ENCODE measurements at places on chromosomes 1 and 21.

DNA sequence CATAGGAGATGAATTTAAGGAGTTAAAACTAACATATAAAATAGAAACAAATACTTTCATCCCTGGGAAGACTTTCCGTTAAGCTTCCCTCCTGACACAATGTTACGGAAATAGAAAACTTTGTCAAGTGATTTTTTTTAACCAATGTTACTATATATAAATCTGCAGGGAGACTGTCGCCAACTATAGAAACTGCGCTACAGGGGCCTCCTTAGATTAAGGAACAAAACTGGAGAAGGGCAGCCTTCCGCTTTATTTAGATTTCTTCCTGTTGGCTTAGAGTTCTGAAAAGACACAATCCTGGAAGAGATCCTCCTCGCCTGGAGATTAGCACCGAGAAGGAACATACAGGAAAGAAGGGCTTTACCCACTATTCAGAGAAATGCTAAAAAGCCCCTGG, 1.5 kb downstream of the MGST3 start:
- no peak for DNase-seq
- no peaks in the 10 kb centered on the region for H3K27me3 ChIP-seq
- peaks cover 3% of the 10 kb centered on the region for H3K4me1 ChIP-seq
- no peak overlapping the region for H3K27ac ChIP-seq
- no peak overlapping the region for H3K4me3 ChIP-seq
- no peaks in the 10 kb centered on the region for H3K36me3 ChIP-seq

DNA sequence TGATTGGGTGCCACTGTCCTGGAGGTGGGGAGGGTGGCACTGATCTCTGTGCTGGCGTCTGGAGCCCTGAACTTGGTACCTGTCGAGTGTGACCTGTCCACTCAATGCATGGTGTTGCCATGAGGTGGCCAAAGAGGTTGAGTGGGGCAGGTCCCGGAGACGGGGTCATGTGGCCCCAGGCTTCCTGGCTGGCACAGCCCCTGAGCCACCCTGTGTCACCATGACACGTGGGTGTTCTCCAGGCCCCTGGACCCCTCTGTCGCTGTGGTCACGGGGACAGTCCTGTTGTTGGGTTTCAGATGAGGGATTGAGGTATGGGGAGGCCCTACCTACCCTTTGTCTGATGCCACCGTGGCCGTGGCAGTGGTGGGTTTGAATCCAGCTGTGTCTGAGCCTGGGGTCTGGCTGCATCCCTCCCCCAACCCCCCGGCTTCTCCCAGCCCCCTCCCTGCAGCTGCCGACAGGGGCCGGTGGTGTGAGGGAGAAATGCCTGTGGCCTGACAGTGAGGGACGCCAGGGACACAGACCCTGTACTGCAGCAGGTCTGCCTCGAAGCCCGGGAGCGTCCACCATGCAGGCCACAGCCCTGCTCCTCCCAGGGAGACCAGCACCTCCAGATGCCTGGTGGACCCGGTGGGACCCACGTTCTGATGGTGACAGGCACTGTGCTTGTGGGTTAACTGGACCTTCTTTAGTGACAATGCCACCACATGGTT, 12.0 kb downstream of the TRPM2 start:
- H3K27ac ChIP-seq, result no peak overlapping the region
- no peak overlapping the region for H3K4me3 ChIP-seq
- no peaks in the 10 kb centered on the region for H3K36me3 ChIP-seq
- DNase-seq, result no peak
- H3K27me3 ChIP-seq, result peaks cover 15% of the 10 kb centered on the region

GRCh38 chr1:101444381-101444780, 207.6 kb downstream of the S1PR1 start:
- no peak overlapping the region for H3K4me3 ChIP-seq
- H3K27me3 ChIP-seq, result no peaks in the 10 kb centered on the region
- no peaks in the 10 kb centered on the region for H3K4me1 ChIP-seq
- H3K27ac ChIP-seq, result no peak overlapping the region

- no peak for DNase-seq
- H3K27ac ChIP-seq, result no peak overlapping the region
- no peak overlapping the region for H3K4me3 ChIP-seq
- H3K36me3 ChIP-seq, result peaks cover 20% of the 10 kb centered on the region
Measured at GRCh38 chr21:36113647-36114428, 21.0 kb upstream of the CBR3 start.

DNA sequence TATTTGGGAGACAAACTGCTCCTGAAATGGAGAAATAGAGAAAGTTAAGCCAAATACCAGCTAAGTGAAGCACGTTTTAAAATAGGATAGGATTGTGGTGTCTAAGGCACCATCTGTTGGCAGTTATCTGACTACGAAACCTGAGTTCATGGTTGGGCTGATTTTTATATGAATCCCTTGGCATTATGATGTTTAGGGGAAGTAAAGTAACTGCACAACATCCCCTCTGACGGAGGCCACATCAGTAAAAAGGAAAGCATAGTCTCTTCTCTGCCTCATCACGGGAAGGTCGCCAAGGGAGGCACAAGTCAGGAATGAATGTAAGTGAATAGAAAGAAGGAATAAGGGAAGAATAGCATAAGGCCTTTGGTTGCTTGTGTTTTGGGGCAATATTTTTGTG, 128.0 kb downstream of the PRRX1 start:
- no peaks in the 10 kb centered on the region for H3K27me3 ChIP-seq
- H3K4me3 ChIP-seq, result no peak overlapping the region
- no peak for DNase-seq
- H3K4me1 ChIP-seq, result 0 out of 2 replicates have a peak, but pooled peaks cover 2% of the 10 kb centered on the region

DNA sequence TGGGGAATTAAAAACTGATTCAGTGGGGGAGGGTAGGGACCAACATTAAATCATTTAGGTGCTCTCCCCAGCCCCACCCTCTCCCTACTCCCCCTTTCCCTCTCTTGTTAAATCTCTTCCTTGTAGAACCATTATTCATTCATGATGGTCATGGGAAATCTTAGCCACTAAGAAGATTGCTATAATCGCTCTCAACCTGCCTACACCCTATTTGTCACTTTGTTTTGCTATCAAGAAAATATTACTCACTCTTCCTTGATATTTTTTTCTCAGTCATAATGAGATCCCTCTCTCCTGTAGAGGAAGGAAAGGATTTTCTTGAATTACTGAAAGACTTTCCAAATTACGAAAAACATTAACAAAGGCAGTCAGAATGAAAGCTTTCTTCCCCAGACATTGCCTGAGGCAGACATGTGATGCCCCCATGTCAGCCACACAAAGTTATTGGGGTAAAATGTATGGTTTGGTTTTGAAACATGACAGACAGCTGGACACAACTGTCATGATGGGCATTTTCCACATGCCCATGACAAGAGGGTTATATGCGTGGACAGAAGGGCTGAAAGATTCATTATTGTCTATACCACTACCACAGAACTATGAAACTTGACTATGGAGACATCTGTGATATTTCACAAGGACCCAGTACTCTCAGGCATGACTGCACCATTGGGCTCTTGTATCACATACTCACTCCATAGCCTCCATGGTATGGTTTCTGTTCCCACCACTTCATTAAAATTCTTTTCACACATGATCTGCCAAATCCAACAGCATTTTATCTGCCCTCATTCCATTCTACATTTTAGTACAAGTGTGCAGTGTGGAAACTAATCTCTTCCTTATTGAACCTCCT, 420.1 kb downstream of the DISC1 start:
- H3K27ac ChIP-seq, result no peak overlapping the region
- no peak overlapping the region for H3K4me3 ChIP-seq
- peaks cover 3% of the 10 kb centered on the region for H3K4me1 ChIP-seq
- no peak for DNase-seq
- no peaks in the 10 kb centered on the region for H3K27me3 ChIP-seq

DNA sequence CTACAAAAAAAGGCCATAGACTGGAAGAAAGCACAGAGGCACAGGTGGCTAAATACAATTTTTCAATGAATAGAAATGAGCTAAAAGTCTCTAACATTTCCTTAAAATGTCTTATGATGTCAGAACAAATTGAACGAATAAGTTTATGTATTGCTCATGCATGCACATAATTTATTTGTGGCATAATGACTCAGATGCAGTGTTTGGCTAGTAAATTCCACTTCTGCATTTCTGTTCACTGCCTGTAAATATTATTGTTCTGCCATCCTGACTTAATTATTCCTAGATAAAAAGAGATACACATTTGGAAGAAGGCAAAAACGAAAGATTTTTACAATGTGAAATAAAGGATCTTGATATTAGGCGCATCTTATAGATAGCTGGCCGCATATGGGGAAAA, 26.6 kb upstream of the EXO1 start:
- H3K27ac ChIP-seq, result no peak overlapping the region
- no peaks in the 10 kb centered on the region for H3K4me1 ChIP-seq
- H3K27me3 ChIP-seq, result no peaks in the 10 kb centered on the region
- H3K36me3 ChIP-seq, result no peaks in the 10 kb centered on the region
- H3K4me3 ChIP-seq, result no peak overlapping the region
- DNase-seq, result no peak

- no peak overlapping the region for H3K27ac ChIP-seq
- DNase-seq, result no peak
- no peak overlapping the region for H3K4me3 ChIP-seq
Measured at GRCh38 chr1:41436281-41437010, 48.0 kb downstream of the EDN2 start.

- H3K27me3 ChIP-seq, result no peaks in the 10 kb centered on the region
- no peak overlapping the region for H3K27ac ChIP-seq
- no peak for DNase-seq
- H3K4me1 ChIP-seq, result peaks cover 9% of the 10 kb centered on the region
- H3K4me3 ChIP-seq, result no peak overlapping the region
- no peaks in the 10 kb centered on the region for H3K36me3 ChIP-seq
Measured at GRCh38 chr21:33980276-33980916, 64.8 kb upstream of the ATP5PO start.

DNA sequence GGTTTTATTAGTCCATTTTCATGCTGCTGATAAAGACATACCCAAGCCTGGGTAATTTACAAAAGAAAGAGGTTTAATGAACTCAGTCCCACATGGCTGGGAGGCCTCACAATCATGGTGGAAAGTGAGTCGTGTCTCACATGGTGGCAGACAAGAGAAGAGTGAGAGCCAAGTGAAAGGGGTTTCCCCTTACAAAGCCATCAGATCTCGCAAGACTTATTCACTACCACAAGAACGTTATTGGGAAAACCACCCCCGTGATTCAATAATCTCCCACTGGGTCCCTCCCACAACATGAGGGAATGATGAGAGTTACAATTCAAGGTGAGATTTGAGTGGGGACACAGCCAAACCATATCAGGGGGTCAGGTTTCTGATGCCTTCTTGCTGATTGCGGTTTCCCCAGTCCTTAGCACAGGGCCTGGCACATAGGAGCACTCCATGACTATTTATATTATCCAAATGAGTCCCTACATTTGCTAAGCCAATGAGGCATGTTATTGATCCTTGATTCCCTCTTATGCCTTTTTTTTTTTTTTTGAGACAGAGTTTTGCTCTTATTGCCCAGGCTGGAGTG, 35.3 kb upstream of the PAXBP1 start:
- H3K4me1 ChIP-seq, result no peaks in the 10 kb centered on the region
- no peaks in the 10 kb centered on the region for H3K36me3 ChIP-seq
- H3K4me3 ChIP-seq, result no peak overlapping the region
- H3K27ac ChIP-seq, result no peak overlapping the region

GRCh38 chr1:155882235-155882634, 22.9 kb downstream of the SYT11 start:
- H3K27ac ChIP-seq, result no peak overlapping the region
- H3K4me3 ChIP-seq, result no peak overlapping the region
- DNase-seq, result no peak
- H3K36me3 ChIP-seq, result no peaks in the 10 kb centered on the region
- no peaks in the 10 kb centered on the region for H3K27me3 ChIP-seq

DNA sequence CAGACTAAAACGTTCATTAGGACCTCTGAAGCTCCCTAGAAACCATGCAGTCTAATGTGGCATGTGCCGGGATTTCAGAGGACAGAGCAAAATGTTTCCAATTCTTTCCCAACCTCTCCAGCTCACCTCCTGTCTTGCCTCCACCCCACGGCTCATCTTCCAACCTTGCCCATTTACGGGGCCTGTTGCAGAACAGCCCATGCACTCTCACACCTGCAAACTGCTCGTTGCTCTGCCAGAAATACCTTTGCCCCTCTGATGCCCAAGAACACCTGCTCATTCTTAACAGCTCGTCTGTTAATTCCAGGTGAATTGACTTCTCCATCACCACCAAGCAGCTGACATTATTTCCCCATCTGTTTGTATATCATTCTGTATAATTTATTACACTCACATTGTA, 53.9 kb upstream of the LBR start:
- H3K4me3 ChIP-seq, result no peak overlapping the region
- peaks cover 1% of the 10 kb centered on the region for H3K4me1 ChIP-seq
- H3K36me3 ChIP-seq, result no peaks in the 10 kb centered on the region

DNA sequence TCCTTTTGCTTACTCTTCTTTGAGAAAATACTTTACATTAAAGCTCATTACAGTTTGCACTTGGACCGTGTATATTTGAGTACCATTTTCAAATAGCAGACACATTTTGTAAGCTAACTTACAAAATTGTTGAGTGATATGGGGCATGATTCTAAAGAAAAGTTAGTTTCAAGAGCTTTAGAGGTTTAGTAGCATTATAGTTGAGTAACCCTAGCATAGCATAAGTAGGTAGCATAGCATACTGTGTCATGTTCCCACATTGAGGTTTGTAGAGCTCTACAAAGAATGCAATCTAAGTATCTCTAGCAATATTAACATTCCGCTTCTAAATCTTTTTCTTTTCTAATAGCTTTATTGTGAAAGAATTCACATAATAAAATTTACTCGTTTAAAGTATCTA, 92.0 kb downstream of the ITSN1 start:
- DNase-seq, result no peak
- H3K4me3 ChIP-seq, result no peak overlapping the region
- H3K36me3 ChIP-seq, result no peaks in the 10 kb centered on the region
- H3K27me3 ChIP-seq, result no peaks in the 10 kb centered on the region
- no peaks in the 10 kb centered on the region for H3K4me1 ChIP-seq
- no peak overlapping the region for H3K27ac ChIP-seq

DNA sequence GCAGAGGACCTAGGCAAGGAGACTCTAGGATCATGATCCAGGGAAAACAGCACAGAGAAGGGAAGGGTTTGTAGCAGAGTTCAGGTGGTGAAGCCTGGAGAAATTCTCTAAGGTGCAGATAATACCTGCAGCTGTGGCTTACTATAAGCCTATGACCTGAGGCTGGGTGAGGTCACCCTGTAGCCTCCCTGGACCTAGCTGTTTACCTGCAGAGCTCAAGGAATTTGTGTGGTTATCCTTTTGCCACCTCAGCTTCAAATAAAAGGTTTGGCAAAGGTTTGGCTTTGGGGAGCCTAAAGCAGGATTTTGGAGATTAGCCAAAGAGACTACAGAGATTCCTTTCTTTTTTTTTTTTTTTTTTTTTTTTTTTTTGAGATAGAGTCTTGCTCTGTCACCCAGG, 79.5 kb upstream of the ZNF648 start:
- H3K36me3 ChIP-seq, result no peaks in the 10 kb centered on the region
- DNase-seq, result no peak
- no peaks in the 10 kb centered on the region for H3K27me3 ChIP-seq
- peaks cover 6% of the 10 kb centered on the region for H3K4me1 ChIP-seq
- no peak overlapping the region for H3K27ac ChIP-seq
- H3K4me3 ChIP-seq, result no peak overlapping the region

DNA sequence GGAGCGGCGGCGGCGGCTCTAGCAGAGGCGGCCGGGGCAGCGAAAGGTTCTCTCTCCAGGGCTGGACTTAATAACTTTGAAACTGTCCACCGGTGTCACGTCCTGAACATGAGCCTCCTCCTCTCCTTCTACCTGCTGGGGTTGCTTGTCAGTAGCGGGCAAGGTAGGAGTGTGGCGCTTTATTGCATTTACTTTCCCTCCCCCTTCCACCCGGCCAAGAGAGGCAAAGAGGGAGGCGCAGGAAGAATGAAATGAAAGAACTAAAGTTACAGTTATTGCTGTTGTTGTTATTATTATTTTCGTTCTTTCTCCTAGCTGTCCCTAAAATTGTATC, 214 bp downstream of the NCAM2 start:
- no peaks in the 10 kb centered on the region for H3K4me1 ChIP-seq
- H3K36me3 ChIP-seq, result no peaks in the 10 kb centered on the region
- peaks cover 17% of the 10 kb centered on the region for H3K27me3 ChIP-seq
- H3K27ac ChIP-seq, result no peak overlapping the region

Data from H1 (cell line).